ENCODE measurements at places on chromosomes 12 and 14. TPM values are rescaled to one million over a fixed set of nuclear protein-coding genes. Genes with fewer than 3 reads are reported as not detected.

Gene RIMKLB
- total RNA-seq, result 20.3 TPM

Gene CCDC196
- not detected for total RNA-seq

Gene GABARAPL1
- 2.3 TPM for total RNA-seq

Gene CLEC7A
- total RNA-seq, result not detected

Gene KRT4
- not detected for total RNA-seq

Gene NINJ2
- total RNA-seq, result 0.50 TPM

Gene TC2N
- not detected for total RNA-seq

Gene FAM181A
- not detected for total RNA-seq

Gene GLTP
- total RNA-seq, result 76.5 TPM

Gene LPAR5
- 0.27 TPM for total RNA-seq

Gene MUCL1
- total RNA-seq, result not detected

Gene SLC5A8
- total RNA-seq, result not detected

Gene SYNDIG1L
- not detected for total RNA-seq

Gene CFAP54
- total RNA-seq, result 5.3 TPM

Gene ORAI1
- 31.8 TPM for total RNA-seq

Gene CEP128
- total RNA-seq, result 5.0 TPM

Gene HOXC9
- total RNA-seq, result 12.2 TPM

Gene PZP
- total RNA-seq, result not detected

Gene DLK1
- not detected for total RNA-seq

Gene GDF3
- total RNA-seq, result not detected

Gene ENDOU
- not detected for total RNA-seq

Gene RDH16
- not detected for total RNA-seq

Gene ADAM20
- total RNA-seq, result 0.03 TPM

Gene INSM2
- total RNA-seq, result 0.02 TPM

Gene GLIPR1L1
- total RNA-seq, result not detected

Gene RAD51B
- 8.5 TPM for total RNA-seq

Gene RILPL1
- 11.7 TPM for total RNA-seq

Gene TAS2R8
- not detected for total RNA-seq

Gene MYF6
- total RNA-seq, result not detected

Gene ASB2
- total RNA-seq, result not detected

Gene CLMN
- total RNA-seq, result 4.2 TPM

Gene TSHR
- total RNA-seq, result not detected

Gene CABP1
- not detected for total RNA-seq

Gene P2RX2
- not detected for total RNA-seq

Gene ESRRB
- 0.03 TPM for total RNA-seq

Gene BIN2
- total RNA-seq, result 0.06 TPM

Gene SMARCC2
- 44.3 TPM for total RNA-seq

Gene PLEKHG7
- not detected for total RNA-seq

Gene DNAI7
- not detected for total RNA-seq
